Stimulated activated CD4-positive, alpha-beta T cell treated with anti-CD3 and anti-CD28 coated beads, Interleukin-4, amount 100 ng/mL, for 24 hours (primary cell): ENCODE measurements at places on chromosomes 13 and 19.

DNA sequence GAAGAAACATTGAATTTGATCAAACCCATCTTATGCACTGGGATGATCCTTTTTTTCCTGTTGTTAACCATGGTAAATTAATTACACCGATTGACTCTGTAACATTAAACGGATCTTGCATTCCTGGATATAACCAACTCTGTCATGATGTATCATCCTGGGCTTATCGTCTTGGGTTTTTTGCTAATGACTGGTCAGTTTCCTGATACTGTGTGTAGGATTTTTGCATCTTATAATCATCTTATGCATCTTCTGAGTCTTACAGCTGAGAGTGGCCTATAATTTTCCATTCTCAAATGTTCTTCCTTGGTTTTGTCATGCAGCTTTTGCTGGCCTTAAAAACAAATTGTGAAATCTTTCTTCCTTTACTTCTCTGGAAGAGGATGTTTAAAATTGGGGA, 12.8 kb downstream of the DCUN1D2 start:
- no peak for DNase-seq

DNA sequence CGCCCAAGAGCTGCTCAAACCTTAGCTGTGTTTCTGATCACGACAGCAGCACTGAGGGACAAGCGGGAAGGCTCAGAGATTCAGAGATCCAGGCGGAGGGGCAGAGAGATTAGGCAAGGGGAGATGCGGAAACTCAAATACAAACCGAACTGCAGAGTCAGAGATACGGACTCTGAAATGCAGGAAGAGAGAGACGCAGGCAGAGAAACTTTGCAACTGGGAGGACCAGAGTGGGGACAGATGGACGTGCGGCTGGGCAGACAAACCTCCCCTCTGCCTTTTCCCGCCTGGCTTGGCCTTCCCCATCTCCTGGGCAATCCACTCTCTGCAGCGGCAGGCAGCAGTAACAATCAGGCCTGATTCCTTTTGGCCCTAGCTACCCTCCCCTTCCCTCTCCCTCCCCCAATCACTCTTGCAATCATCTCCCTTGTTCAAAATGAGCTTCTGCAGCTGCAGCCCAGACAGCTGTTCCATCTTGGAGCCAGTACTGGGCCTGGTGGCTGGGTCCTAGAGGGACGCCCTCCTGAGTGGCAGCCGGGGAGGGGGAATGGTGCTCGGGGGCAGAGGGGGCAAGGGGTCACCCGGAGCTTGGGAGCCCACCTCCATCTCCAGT, 29.7 kb downstream of the OLFM2 start:
- DNase-seq = no peak

GRCh38 chr13:34263681-34264080, 445.7 kb downstream of the RFC3 start:
- DNase-seq = no peak

DNA sequence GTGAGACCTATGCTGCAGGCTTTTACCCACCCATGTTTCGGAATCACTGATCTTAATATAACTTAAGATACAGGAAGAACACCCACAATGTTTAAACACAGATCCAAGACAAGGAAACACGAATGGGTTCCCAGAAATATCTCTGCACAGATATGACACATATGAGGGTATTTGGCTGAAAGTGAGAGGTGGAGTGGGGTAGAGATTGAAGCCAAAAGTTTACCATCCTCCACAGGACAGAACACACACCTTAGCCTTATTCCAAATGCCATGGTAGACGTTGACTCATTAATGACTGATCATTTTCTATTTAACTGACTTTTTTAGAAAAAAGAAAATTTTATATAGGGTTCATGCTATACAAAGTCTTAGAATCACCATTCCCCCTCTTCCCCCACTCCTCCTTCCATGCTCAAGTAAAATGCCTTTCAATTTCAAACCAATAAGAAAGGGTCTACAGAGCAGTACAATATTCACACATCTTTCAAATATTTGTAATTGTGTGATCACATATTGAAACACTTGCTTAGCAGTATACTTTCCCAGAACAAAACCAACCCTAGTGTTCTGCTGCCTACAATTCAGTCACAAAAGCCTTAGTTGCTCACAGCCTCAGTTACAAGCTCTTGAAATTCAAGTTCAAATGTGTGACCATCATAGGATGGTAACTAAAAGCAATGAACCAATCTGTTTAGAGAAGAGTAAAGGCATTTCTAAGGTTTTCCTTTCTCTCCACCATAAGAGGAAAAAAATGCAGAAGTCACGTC, 11.8 kb upstream of the DOCK9 start:
- no peak for DNase-seq
